NCI-H1436 (cell line): ENCODE measurements at places on chromosomes 7 and 10.

DNA sequence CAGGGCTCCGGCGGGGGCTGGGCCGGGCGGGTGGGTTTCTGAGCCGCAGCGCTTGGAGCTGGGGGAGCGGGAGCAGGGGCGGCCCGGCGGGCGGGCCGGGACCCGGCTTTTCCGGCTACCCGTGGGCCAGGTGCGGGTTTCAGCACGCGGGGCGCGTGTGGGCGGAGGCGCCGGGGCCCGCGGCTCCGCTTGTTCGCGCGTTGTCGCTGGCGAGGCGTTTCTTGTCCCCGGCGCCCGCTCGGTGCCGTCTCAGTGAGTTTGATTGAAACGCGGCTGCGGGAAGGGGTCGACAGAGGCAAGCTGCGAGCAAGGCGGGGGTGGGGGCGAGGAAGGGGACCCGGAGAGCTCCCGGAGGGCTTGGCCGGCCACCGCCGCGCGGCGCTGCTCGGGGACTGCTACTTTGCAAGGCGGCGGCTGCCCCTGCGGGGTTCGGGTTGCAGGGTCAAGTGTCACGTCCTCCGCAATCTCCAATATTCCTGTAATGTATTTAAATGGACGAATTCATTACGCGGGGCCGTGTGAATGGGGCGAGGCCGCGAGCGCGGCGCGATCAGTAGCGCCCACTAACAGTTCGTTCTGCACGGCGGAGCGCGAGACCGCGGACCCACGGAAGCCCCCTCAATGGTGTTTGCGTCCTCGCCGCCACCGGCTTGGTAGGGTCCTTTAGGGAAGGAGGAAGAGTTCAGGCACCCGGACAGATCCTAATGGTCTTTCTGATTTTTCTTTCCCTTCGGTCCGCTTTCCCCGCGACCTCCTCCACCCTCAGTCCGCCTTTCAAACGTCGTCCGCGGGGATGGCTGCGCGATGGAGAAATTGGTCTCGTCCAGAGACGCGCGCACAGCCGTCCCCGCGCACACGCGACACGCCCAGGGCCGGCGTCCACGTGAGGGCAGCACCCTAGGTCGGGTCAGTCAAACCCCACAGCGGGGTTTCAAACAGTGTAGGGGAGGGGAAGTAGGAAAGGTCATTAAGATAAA, 76.9 kb downstream of the INSIG1 start:
- no peak for DNase-seq

DNA sequence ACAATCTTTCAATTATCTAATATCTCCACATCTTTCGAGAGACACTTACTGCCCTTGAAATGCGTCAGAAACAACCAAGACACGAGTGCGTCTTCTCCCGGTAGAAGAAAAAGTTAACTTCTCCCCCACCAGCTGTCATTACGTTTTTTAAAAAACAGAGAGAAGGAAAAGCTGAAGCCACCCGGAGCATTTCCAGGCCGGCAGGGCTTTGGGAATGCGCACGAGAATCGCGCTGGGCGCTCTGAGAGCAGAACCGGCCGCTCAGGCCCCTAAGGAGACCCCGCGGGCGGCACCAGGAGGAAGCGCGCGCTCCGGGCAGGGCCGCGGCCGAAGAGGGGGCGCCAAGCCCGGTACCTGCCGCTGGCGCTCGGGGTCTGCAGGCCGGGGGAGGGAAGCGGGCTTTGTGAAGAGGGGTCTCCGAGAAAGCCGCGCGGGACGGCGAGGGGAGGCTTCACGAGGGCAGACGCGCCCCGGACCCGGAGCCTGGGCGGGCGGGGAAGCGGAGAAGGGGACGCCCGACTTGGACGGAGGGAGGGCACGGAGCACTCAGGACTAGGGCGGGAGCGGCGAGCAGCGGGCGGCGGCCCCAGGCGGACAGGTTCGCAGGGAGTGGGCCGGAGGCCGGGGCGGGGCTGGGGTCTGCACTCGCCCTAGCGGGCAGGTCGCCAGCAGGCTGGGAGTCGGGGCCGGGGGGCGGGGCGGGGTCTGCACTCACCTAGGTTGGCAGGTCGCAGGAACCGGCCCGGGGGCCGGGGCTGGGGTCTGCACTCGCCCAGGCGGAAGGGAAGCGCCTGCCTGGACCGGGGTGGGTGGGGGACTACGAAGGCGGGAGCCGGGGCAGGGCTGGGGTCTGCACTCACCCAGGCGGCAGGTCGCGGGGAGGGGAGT, 932 bp downstream of the ESYT2 start:
- no peak for DNase-seq

- DNase-seq, result no peak
Observed at GRCh38 chr7:7002418-7003062, 176.5 kb upstream of the CCZ1B start.

GRCh38 chr7:138785587-138786437, 12.0 kb upstream of the TMEM213 start:
- no peak for DNase-seq

GRCh38 chr10:31098046-31098445, 66.4 kb upstream of the ZNF438 start:
- DNase-seq, result no peak

DNA sequence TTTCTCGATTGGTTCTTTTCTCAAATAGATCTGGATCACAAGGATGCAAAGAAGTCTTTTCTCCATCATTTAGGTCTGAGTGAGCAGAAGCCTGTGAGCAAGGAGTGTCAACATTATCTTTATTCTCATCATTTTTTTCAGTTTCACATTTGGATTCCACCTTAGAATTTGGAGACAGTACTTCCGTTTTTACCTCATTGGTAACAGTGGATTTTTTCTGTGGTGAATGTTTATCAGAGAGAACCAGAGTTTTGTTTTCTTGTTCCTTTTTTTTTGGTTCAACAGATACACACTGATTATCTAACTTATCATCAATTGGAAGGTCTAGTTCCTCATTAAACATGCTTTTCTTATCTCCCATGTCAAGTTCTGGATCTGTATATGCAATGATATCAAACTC, 151.3 kb downstream of the GALNT11 start:
- DNase-seq, result no peak

GRCh38 chr10:51729822-51730555, 30.6 kb upstream of the CSTF2T start:
- no peak for DNase-seq

DNA sequence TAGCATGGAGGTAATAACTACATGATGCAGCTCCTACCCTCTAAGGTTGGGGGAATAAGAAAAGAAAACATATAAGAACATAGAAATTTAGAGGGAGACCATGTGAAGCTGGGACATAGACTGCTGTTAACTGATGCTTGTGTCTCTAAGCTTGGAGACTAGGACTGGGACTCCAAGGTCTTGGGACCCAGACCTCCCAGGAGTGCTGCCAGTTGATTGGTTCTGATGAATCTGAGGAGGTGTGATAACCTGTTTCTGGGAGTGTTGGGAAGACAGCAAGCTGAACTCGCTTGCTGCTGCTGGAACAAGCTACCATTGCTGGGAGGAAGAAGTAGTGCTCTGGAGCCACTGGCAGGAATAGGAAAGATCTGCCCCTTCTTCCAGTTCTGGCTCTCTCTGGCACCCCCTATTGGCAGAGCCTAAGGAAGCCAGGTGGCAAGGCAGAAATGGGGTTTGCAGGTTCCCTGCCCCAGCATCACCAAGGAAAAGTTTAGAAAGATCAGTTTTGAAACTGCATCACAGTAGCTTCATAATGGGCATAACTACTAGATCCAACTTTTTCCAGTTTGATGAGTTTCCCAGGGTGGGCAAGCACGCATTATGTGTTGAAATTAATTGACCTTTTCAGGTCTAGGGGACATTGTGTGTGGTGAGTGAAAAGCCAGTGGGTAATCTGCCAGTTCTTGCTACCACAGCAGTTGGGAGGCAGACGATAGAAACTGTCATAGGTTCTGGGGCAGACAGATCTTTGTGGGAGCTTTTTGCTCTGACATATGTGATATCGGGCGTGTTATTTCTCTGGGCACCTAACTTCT, 140.7 kb downstream of the SND1 start:
- DNase-seq, result peak; percentile 36
